ENCODE measurements at places on chromosomes 7 and 10.

- DNase-seq = no peak
Measured at GRCh38 chr10:51964630-51965029, 265.2 kb upstream of the CSTF2T start.

DNA sequence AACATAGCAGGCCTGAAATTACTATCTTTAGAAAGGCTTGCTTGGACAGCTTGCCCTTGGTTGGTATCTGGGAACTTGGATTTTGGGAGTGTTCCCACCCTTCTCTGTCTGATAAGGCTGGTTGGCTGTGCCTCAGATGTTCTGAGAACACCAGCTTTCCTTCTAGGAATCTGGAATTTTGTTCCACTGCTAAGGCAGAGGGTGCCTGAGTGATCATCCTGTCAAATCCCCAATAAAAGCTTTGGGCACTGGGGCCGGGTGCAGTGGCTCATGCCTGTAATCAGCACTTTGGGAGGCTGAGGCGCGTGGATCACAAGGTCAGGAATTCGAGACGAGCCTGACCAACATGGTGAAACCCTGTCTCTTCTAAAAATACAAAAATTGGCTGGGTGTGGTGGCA is 5.0 kb downstream of the TRUB1 start:
- no peak for DNase-seq

DNA sequence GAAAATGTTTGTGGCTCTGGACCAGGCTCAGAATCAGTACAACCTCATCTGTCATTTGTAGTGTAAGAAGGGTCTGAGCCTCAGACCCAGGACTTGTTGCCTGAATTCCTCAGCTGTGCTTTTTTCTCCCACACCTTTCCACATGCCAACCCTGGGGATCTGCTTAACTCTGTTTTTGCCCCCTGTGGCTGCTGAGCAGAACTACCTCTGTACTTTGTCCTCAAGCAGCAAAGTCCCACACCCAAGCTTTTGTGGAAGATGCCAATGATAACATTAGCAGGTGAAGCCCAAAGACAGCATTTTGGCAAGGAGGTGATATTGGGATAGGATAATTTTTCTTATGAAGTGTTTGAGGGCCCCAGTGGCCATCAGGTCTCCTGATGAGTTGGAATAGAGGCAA is 5.8 kb upstream of the CYP2C18 start:
- no peak for DNase-seq

DNA sequence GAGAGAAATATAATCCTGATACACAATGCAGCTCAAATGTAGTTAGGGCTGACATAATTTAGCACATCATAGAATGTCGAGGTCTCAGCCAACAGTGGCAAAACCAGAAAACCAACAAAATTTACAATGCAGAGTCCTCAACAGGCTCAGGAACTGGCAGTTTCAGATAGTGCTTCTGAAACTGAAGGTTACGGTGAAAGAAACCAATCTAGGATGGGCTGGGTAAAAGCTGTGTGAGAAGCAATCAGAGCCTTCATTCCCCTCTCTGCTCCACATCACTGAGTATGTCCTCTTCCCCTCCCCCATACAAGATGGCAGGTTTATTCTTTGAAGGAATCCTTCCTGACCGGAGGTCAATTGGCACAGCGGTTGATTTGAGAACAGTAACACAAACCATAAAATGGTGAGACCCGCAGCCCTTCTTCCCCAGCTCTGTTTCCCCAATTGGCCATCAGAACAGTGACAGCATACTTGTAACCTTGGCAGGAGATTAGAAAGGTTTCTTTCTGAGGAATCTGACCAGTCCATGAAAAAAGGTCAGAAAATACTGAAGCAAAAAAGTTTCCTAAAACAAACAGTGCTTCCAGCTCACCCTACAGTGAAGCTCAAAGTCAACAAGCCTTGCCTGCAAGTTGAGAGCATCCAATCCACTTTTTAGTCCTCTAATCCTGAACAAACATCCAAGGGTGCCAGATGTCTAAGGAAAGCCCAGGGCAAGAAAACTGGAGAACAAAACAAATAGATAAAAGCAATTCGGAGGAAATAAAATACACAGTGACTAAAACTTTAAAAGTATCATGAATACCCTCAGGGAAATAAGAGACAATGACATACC is 53.9 kb upstream of the IL6 start:
- DNase-seq = no peak

DNA sequence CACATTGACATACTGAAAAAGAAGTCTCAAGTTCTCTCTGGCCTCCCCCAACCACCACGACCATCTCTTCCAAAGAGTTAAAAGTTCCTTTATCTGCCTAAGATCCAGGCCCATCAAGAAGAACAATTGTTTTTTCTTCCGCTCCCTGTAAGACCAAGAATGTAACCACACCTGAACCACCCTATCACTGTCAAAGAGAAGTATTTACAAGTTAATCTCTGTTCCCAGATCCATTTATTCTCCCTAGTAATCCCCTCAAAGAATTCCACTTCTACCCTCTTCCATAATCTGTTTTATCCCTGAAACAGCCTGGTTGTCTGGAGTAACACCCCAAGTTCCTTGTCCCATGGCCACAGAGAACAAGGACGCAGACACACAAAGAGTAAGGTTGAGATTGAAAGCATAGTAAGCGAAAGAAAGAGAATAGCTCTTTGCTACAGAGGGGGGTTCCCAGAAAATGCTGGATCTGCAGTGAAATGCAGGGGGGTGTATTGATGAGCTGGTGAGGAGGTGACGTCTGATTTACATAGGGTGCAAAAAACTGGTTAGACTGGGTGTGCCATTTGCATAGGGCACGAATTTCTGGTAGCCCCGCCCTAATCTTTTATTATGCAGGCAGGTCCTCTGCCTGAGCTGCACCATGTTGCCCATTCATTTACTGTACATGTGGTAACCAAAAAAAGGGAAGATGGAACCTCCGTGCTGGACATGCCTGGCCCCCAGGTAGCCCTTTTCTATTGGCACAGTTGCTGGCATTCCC is 122.0 kb downstream of the SKIDA1 start:
- no peak for DNase-seq

- no peak for DNase-seq
Measured at GRCh38 chr7:113649556-113649955, 269.3 kb downstream of the PPP1R3A start.

GRCh38 chr10:62844280-62845011 is 28.3 kb upstream of the EGR2 start:
- no peak for DNase-seq

DNA sequence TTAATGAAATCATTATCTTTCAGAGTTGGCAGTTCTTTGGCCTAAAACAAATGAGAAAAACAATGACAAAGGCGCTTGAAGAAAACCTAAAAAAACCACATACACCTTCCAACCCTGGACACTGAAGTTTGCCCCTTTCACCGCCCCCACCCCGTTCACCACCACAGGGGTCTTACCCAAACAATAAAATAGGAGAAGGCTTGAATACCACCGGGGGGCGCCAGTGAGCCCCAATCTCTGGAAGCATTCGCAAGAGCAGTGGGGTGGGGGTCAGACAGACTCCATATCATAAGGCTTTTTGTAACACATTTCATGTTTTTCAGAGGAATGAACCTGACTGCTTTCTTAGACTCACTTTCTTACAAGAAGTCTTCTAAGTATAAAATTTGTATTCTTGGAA is 163.6 kb downstream of the PIP4K2A start:
- DNase-seq = no peak

DNA sequence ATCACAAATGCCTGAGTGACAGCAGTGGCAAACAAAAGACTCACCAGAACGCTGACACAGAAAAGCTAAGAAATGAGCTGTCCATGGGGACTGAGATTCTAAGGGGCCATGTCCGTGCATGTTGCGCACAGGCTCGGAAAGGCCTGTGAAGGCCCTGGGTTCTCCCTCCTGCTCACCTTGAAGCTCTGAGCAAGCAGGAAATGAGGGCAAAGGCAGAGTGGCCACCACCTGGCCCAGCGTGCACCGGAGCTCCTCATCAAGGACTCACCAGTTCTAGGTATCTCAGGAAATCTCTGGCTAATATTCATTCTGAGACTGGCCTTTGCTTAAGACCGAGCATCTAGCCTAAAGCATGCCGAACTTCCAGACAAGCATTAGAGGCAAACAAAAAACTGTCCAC is 52.7 kb downstream of the MAD1L1 start:
- no peak for DNase-seq

DNA sequence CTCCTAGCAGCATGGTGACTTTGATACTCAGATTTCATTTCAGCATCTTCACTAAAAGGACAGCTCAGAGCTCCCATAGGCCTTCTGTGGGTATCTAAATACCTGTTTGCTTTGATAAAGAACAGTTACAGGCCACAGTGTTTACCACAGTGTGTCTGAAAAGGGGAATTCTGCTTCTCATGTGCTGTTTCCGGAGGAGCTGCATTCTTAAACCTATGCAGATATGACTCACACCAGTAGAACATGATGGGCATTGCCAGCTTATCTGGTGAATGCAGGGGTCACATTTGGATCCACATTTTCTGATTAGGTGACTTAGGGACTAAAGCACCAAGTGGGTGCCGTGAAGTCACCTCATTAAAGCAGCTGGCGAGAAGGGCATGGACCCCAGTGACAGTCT is 52.6 kb downstream of the TRRAP start:
- no peak for DNase-seq

- DNase-seq = no peak
Measured at GRCh38 chr7:85156661-85157208, 30.1 kb downstream of the SEMA3D start.

DNA sequence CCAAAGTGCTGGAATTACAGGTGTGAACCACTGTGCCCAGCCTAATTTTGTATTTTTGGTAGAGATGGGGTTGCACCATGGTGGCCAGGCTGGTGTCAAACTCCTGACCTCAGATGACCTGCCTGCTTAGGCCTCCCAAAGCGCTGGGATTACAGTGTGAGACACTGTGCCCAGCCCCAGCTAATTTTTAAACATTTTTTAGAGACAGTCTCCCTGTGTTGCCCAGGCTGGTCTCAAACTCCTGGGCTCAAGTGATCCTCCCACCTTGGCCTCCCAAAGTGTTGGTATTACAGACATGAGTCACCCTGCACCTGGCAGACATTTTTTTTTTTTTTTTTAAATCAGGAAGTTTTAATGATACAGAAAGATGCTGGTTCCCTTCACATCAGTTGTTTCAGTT is 15.5 kb downstream of the DENND10 start:
- DNase-seq = no peak

DNA sequence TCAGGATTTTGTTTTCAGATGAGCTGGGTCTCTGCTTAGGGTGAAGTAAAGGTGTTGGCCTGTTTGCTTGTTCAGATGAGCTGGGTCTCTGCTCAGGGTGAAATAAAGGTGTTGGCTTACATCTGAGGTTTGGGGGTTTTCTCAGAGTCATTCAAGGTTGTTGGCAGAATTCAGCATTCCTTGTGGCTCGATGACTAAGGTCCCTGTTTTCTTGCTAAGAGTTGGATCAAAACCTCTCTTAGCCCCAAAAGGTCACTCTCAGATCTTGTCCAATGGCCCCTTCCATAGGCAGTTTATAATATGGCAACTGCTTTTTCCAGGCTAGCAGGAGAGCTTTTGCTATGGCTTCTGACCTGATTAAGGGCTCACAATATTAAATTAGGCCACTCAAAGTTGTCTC is 106.6 kb downstream of the ADAM22 start:
- no peak for DNase-seq
